ENCODE measurements at places on chromosomes 1 and 21.

DNA sequence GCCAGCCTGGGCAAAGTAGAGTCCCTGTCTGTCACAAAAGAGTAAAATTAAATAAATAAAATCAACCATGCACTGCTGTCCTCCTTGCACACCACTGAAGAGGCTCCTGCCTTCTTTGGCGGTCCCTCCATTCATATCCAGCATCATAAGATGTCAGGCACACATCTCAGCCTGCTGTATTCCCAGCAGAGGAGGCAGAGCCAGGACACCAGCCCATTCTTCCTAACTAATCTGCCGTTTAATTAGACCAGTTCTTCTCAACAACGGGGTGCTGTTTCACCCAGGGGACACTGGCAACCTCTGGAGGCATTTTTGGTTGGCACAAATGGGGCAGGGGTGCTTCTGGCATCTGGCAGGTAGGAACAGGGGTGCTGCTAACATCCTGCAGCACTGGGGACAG, 119.7 kb downstream of the ETS2 start:
- DNase-seq: no peak

DNA sequence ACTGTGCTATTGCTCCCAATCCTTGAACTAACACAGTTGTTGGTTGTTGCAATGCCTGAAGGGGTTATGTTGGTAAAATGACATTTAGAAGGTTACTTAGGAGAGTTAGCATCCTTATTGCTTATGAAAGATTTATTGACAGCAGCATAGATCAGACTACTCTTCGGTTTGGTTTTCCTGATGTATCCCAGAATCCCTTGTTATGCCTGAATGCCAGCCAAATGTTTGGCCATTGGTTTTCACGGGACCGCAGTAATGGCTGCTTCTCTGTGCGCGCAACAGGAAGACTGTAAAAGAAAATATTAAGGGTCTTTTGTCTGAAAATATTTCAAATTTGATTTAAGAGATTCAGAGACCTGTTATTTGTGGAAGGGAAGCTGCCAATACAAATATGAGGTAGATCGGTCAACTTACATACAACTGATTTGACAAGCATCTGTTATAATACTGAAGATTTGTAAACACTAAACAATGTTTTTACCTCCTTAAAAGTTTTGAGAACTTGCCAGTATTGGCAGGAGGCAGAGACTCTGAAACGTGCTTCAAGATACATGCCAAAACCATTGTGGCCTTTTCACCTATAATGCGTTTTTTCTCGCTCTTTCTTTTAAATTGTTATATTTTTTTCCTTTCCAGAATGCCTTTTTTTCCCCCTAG, 8.3 kb downstream of the NFIA start:
- no peak for DNase-seq

GRCh38 chr21:14773777-14774345, 227.7 kb upstream of the SAMSN1 start:
- DNase-seq: peak; percentile 50

DNA sequence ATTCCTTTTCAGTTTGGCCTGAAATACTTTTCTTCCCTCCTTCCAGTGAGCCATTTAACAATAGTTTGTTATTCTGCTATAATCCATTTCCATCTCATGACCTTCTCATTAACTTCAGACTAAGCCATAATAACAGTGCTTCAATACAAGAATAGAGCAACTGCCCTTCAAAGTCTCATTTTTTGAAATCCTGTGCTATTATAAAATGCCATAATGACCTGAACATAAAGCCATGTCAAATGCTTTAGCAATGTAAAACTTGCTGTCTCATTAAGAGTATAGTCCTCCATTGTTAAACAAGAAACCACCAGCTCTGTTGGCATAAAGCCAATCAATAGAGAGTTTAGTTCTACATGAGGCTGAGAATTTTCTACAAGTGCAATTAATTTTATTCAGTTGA, 9.6 kb upstream of the PIGK start:
- no peak for DNase-seq

DNA sequence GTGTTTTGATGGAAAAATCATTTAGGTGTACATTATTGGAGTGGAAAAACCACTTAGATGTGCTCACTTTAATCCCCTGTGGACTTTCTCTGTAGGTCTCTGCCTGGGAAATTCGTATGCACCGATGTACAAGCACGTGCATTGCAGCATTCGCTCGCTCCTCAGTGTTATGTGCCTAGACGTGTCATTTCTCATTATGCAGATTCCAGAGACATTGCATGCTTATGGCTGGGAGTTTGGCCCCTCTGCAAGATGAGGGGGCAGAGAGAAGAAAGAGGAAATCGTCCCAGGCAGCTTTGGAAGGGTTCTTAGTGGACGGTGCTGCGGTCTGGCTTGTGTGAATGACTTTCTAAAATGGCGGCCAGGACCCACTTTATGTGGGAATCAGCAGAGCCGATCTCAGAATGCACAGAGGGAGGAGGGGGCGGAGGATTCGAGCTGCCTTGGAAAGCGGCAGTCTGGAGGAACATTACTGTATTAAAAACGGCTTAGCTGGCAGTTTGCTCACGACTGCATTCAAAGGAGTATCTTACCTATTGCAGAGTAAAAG, 2.3 kb downstream of the SPEN start:
- DNase-seq: no peak

GRCh38 chr1:245546875-245547274, 392.1 kb downstream of the KIF26B start:
- no peak for DNase-seq

DNA sequence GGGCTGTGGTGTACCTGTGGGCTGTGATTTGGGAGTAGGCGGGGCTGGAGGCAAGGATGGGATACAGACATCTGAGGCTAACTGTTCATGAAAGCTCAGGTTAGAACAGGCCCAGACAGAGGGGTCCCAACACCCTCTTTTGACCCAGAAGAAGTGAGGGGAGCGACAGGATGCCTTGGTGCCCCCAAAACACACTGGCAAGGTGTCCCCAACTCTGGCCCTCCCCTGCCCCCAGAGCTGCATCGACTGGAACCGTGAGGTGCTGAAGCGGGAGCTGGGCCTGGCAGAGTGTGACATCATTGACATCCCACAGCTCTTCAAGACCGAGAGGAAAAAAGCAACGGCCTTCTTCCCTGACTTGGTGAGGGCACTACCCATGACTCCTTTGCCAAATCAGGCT, 27.6 kb upstream of the PADI4 start:
- no peak for DNase-seq

GRCh38 chr1:30317921-30318320, 405.5 kb downstream of the MATN1 start:
- DNase-seq: no peak

GRCh38 chr1:29685387-29685786, 449.1 kb downstream of the PTPRU start:
- no peak for DNase-seq

- DNase-seq: no peak
These were observed 209.6 kb downstream of the TRABD2B start for GRCh38 chr1:47787560-47787959.

- no peak for DNase-seq
These were observed 5.2 kb upstream of the DENND2D start for GRCh38 chr1:111205714-111206050.

DNA sequence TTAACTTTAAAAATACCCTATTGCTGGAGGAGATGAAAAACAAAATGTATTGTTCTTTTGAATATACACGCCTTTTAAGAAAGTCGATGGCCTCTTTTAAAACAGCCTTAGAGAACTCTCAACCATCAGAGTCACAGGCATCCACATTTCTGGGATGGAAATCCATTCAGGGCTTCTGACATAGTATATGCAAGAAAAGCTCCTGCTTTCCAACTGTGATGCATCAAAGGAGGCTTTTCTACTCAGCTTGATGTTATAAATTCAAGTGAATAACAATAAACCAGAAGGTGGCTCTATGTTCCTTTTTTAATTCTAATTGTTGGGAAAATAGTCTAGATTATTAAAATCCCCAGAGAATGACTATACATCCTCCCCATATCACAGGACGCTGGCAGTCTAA, 398.8 kb upstream of the CXADR start:
- DNase-seq: no peak

DNA sequence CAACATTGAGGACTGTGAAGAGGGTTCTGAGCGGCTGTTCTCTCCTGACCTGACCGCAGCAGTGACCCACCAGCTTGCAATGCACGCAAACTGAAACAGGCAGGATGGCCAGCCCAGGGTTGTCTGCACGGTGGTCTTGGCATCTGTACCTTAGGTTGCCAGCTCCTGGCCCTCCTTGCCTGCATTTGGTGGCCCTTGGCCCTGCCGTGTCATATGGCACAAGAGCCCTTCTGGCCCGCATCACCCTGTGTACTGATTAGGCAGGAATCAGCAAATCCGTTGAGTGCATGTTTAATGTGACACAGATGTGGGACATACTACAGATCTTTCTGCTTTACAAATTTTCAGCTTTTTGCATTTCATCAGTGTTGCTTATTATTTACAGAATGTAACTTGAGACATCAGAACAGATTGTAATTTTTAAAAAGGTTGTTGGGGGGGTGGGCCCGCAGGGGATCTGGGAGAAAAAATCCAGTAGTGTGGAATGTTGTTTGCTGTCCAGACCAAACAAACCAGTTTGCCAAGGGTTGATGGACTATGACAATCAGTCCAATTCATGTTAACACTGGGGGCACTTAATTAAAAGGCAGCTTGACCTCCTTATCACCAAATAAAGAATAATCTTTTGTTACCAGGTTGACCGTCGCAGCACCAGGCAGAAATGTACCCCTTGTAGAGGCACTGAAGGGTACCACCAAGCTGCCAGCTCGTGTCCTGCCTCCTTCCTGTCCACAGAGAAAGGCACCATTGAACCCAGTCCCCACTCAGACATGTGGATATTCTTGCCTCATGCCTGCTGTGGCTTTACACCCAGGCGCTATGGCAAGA, 132.6 kb downstream of the DHRS3 start:
- no peak for DNase-seq

GRCh38 chr1:30323352-30323751, 400.0 kb downstream of the MATN1 start:
- DNase-seq: no peak

GRCh38 chr1:159872891-159873290, 10.4 kb upstream of the VSIG8 start:
- no peak for DNase-seq

DNA sequence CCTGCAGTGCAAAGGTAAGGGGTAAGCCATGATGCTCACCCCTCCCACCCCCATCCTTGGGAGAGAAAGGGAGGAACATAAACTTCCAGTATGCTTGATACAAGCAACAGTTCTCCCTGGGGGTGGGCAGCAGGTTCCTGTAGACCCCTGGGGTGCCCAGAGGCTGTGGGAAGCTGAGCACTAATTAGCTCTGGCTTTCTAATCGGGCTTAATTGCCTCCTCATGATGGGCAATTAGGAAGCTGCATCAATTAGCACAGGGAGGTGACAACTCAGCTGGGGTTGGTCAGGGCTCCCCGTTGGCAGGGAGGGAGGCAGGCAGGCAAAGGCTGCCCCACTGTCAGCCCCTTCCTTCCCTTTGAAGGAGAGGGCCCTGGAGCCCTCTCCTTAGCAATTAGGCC, 15.7 kb upstream of the LMNA start:
- no peak for DNase-seq

Measured in activated CD8-positive, alpha-beta memory T cell treated with anti-CD3 and anti-CD28 coated beads, Interleukin-2, amount 50 U/mL, for 4 hours (primary cell).